ENCODE measurements at places on chromosomes 7 and 10. TPM values are rescaled to one million over a fixed set of nuclear protein-coding genes. Genes with fewer than 3 reads are reported as not detected.
A peak's percentile ranks its signal among the peaks of the same experiment; 100 is the strongest.

- H3K4me1 ChIP-seq, result peaks cover 7% of the 10 kb centered on the region
- H3K27me3 ChIP-seq, result no peaks in the 10 kb centered on the region
- no peak overlapping the region for H3K27ac ChIP-seq
Measured at GRCh38 chr7:5704534-5704922, 76.9 kb downstream of the RNF216 start.

DNA sequence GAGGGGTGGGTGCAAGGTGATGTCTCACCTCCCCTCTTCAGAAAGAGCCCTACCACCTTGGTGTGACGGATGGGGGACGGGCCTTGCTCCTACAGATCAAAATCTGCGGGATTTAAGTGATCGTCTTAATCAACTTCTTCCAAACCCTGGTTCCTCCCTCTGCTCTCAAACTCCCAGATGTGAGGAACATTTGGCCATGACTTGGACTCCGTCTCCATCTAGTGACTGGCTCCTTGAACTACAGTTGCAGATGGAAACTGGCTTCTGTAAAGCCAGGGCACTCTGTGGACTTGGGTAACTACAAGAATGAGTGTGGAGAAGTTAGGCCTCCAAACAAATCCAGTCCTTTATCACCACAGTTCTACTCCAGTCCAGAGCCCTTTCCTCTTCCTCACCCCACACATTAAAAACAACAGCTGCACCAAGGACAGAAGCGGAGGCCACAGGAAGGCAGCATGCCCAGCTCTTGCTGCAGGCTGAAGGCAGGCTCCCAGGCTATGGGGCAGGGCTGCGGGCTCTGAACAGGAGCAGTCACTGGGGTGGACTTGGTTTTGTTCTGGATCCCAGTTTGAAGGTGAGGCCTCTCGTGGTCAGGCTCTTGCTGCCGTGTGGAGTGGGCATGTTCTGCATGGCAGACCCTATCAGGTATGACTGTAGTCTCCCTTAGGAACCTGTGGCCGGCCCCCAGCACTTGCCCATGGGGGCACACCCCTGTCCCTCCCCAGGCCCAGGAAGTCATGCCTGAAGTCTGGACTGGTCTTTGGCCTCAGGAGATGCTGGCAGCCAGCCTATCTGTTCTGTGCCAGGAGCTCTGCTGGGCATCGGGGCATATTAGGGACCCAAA lies 79.4 kb downstream of the VWC2 start:
- H3K36me3 ChIP-seq, result no peaks in the 10 kb centered on the region
- no peaks in the 10 kb centered on the region for H3K4me1 ChIP-seq
- peak; percentile 39 for DNase-seq
- H3K4me3 ChIP-seq, result no peak overlapping the region
- no peaks in the 10 kb centered on the region for H3K27me3 ChIP-seq

The PYROXD2 gene
- polyA plus RNA-seq, result 10.7 TPM

- H3K27ac ChIP-seq, result no peak overlapping the region
- no peaks in the 10 kb centered on the region for H3K4me1 ChIP-seq
- no peak overlapping the region for H3K4me3 ChIP-seq
- no peaks in the 10 kb centered on the region for H3K36me3 ChIP-seq
- DNase-seq, result no peak
Measured at GRCh38 chr7:12761111-12761510, 73.7 kb downstream of the ARL4A start.

DNA sequence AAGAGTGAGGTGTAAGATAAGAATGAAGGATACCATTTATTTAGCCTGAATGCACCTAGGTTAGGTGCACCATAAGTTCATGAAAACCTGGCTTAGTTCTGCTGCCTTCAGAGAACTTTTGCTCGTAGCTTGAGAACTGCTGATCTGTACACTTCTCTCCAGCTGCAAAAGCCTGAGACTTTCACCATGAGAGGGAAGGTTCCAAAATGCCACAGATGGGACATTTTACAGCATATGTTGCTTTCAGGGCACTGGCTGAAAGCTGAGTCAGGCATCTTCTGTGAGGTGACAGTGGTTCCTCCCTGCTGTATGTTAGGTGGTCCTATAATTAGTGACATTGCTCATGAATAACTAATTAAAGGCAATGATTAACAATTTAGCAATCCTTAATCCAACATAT lies 298.3 kb downstream of the GALNT17 start:
- no peak overlapping the region for H3K27ac ChIP-seq
- no peak overlapping the region for H3K4me3 ChIP-seq
- DNase-seq, result no peak

The SFMBT2 gene
- polyA plus RNA-seq, result 0.01 TPM

The UTF1 gene
- polyA plus RNA-seq, result not detected

The EVX1 gene
- not detected for polyA plus RNA-seq

DNA sequence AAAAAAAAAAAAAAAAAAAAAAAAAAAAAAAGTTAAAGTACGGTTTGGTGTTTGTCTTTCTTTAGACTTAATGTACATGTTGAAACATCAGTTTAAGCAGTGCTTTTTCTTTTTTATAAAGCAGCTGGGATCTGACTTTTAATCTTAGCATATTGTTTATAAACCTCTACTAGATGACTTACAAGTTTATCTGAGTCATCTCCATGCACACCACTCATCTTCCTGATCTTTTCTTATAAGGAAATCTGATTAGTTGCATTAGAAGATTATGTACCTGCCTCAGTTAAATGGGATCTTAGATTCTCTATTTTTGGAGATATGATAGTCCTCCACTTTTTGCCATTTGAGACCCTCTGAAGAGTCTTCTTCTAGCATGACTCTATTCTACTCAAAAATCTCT lies 391.9 kb upstream of the LRGUK start:
- H3K4me1 ChIP-seq, result no peaks in the 10 kb centered on the region
- no peak overlapping the region for H3K27ac ChIP-seq
- H3K36me3 ChIP-seq, result no peaks in the 10 kb centered on the region
- no peaks in the 10 kb centered on the region for H3K27me3 ChIP-seq
- no peak overlapping the region for H3K4me3 ChIP-seq

DNA sequence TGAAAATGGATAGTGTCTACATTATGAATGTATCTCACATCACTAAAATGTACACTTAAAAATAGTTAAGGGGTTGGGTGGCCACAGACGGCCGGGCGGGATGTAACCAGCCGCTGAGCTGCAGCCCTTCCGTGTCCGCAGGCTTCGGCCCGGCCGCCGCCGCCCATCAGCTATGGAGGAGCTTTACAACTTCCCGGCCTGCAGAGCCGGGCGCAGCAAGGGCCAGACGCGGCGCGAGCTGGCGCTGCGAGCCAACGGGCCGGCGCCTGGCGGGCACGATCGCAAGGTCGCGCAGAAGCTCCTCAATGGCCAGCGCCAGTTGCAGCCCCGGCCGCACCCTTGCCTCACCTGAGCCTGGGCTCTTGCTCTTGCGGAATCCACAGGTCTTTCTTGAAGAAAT lies 69.1 kb downstream of the KMT2C start:
- no peaks in the 10 kb centered on the region for H3K27me3 ChIP-seq
- H3K36me3 ChIP-seq, result no peaks in the 10 kb centered on the region
- no peaks in the 10 kb centered on the region for H3K4me1 ChIP-seq
- H3K4me3 ChIP-seq, result no peak overlapping the region
- no peak for DNase-seq

The NME8 gene
- not detected for polyA plus RNA-seq

The PARG gene
- polyA plus RNA-seq, result 12.4 TPM

GRCh38 chr10:61391281-61391680 lies 61.9 kb downstream of the TMEM26 start:
- no peaks in the 10 kb centered on the region for H3K4me1 ChIP-seq
- H3K36me3 ChIP-seq, result no peaks in the 10 kb centered on the region
- DNase-seq, result no peak
- H3K27me3 ChIP-seq, result no peaks in the 10 kb centered on the region

DNA sequence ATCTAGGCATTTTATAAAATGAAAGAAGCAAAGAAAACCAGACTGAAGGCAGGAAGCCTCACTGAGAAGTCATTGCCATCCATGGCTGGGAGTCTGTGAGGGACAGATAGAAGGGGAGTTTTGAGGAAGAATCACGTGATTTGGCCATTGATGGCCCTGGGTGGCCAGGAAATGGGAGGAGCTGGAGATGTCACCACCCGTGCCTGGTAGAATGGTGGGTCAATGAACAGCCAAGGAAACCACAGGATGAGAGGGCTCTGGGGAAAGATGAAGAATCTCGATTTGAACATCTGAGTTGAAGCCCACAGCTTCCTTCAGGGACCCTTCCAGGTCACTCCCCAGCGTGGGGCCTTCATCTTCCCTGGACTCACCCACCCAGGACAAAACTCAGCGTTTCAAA lies 103.3 kb upstream of the CHST15 start:
- H3K27ac ChIP-seq, result no peak overlapping the region
- H3K36me3 ChIP-seq, result no peaks in the 10 kb centered on the region
- H3K27me3 ChIP-seq, result 0 out of 2 replicates have a peak, but pooled peaks cover 1% of the 10 kb centered on the region
- no peak overlapping the region for H3K4me3 ChIP-seq
- DNase-seq, result no peak

DNA sequence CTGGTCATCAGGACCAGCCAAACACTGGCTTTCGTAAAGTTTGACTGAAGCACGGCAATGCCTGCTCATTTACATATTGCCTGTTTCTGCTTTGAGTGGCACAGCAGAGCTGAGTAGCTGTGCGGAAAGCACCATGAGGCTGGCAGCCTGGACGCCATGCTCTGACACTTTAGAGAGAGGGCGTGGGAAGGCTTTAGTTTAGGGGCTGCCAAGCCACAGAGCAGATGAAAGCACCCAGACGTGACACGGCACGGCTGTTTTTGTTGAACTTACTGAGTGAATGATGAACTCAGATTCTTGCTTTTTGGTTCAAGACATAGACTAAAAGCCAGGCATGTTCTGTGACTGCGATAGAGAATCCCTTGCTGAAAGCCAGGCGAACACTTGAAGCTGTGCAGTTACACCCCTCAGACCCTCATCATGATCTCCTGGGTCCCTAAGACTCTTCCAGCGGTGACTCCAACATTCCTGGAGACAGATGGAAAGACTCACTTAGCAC lies 182.1 kb downstream of the ZMYND11 start:
- peaks cover 12% of the 10 kb centered on the region for H3K36me3 ChIP-seq
- H3K4me3 ChIP-seq, result no peak overlapping the region
- no peak overlapping the region for H3K27ac ChIP-seq
- no peaks in the 10 kb centered on the region for H3K27me3 ChIP-seq

- no peaks in the 10 kb centered on the region for H3K4me1 ChIP-seq
- no peaks in the 10 kb centered on the region for H3K36me3 ChIP-seq
- H3K27me3 ChIP-seq, result no peaks in the 10 kb centered on the region
- H3K4me3 ChIP-seq, result no peak overlapping the region
Measured at GRCh38 chr7:91720260-91720937, 160.1 kb downstream of the MTERF1 start.

- no peak overlapping the region for H3K27ac ChIP-seq
- 0 out of 3 replicates have a peak, but pooled peaks cover 6% of the 10 kb centered on the region for H3K27me3 ChIP-seq
- no peaks in the 10 kb centered on the region for H3K4me1 ChIP-seq
- no peak overlapping the region for H3K4me3 ChIP-seq
Measured at GRCh38 chr10:70952401-70952800, 64.0 kb upstream of the PCBD1 start.

DNA sequence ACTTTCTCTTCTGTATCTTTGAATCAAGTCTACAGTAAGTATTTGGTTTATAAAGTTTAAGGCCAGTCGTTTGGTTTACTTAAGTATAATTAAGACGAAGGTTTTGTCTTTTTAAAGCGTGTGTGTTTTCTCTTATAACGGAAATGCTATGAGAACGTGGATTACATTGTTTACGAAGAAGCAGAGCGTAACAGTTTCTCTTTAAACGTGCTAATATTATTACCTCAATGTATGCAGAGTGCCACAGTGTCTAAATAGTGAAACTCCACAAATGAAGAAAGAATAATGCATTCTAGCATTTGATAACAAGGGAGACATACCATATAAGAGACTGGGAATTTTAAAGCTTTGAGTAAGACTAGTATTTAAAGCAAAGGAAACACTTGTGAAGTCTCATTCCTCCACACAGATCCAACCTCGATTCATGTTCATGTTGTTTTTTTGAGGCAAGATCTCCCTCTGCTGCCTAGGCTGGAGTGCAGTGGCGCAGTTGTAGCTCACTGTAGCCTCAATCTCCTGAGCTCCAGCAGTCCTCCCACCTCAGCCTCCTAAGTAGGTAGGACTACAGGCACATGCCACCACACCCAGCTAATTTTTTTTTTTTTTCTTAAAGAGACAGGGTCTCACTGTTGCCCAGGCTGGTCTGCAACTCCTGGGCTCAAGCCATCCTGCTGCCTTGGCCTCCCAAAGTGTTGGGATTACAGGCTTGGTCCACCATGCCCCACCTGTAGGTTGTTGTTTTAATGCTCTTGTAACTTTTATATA lies 75.1 kb downstream of the ANKRD61 start:
- H3K27ac ChIP-seq, result peak overlapping the region; percentile 82
- peaks cover 2% of the 10 kb centered on the region for H3K36me3 ChIP-seq
- H3K27me3 ChIP-seq, result peaks cover 3% of the 10 kb centered on the region
- H3K4me3 ChIP-seq, result peak overlapping the region; percentile 98
- peak; percentile 64 for DNase-seq
- H3K4me1 ChIP-seq, result peaks cover 39% of the 10 kb centered on the region

DNA sequence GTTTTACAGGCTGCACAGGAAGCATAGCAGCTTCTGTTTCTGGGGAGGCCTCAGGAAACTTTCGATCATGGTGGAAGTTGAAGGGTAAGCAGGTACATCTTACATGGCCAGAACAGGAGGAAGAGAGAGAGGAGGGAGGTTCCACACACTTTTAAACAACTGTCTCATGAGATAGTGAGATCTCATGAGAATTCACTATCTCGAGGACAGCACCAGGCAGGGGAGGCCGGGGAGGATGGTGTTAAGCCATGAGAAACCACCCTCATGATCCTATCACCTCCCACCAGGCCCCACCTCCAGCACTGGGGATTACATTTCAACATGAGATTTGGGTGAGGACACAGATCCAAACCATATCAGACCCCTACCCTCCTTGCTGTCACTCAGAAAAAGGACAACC lies 23.7 kb downstream of the ZNF503 start:
- peaks cover 20% of the 10 kb centered on the region for H3K27me3 ChIP-seq
- DNase-seq, result no peak
- no peak overlapping the region for H3K4me3 ChIP-seq
- H3K27ac ChIP-seq, result no peak overlapping the region
- no peaks in the 10 kb centered on the region for H3K36me3 ChIP-seq

The PRKG1 gene
- polyA plus RNA-seq, result 0.01 TPM

- peaks cover 80% of the 10 kb centered on the region for H3K4me1 ChIP-seq
- peak overlapping the region; percentile 26 for H3K27ac ChIP-seq
- H3K27me3 ChIP-seq, result no peaks in the 10 kb centered on the region
- H3K4me3 ChIP-seq, result peak overlapping the region; percentile 12
- H3K36me3 ChIP-seq, result peaks cover 13% of the 10 kb centered on the region
Measured at GRCh38 chr7:139648941-139649425, 125.5 kb downstream of the CLEC2L start.

- H3K4me1 ChIP-seq, result peaks cover 40% of the 10 kb centered on the region
- no peak overlapping the region for H3K27ac ChIP-seq
- H3K27me3 ChIP-seq, result peaks cover 2% of the 10 kb centered on the region
- H3K36me3 ChIP-seq, result no peaks in the 10 kb centered on the region
Measured at GRCh38 chr10:132420981-132421846, 24.2 kb downstream of the PWWP2B start.

The SAMD9L gene
- polyA plus RNA-seq, result not detected

The EN2 gene
- not detected for polyA plus RNA-seq
